ENCODE measurements at places on chromosomes 6 and 20. TPM values are rescaled to one million over a fixed set of nuclear protein-coding genes. Genes with fewer than 3 reads are reported as not detected.

DNA sequence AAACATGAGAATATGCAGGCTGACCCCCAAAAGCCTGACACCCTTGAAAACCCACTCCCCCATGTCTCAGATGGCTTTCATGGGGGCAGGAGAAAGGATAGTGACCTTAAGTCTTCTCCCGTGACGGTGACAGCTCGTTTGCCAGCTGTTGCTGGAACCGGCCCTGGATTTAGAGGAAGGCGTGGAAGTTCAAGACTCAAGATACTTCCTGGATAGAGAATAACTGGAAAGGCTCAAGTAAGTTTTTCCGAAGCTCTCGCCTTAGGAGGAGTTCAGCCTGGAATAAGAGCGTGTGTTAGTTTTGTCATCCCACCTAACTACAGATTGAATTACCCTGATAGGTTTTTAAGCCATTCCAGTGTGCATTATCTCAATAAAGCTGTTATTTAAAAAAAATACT lies 11.6 kb upstream of the MTG2 start:
- no peak for DNase-seq
- H3K4me1 ChIP-seq: no peaks in the 10 kb centered on the region
- no peak overlapping the region for H3K27ac ChIP-seq
- no peaks in the 10 kb centered on the region for H3K27me3 ChIP-seq
- H3K36me3 ChIP-seq: no peaks in the 10 kb centered on the region

DNA sequence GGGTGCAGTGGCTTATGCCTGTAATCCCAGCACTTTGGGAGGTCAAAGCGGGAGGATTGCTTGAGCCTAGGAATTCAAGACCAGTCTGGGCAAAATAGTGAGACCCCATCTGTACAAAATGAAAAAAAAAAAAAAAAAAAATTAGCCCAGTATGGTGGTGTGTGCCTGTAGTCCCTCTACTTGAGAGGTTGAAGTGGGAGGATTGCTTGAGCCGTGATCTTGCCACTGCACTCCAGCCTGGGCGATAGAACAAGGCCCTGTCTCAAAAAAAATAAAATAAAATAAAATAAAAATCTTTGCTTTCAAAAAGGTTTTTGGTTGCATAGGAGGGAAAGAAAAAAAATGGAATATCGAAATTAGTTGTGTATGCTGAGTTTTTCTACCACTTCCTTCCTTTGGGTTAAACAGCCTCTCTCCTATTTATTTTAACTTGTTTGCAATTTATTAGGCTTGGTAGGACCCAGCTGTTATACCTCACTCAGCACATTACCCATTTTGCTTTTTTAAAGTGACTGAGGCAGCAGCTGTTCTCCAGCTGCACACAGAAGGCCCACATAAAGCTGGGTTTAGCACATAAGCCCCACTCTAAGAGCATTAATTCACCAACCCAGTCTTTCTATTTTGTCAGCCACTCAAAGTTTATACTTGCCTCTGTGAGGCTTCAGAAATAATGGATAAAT lies 152.3 kb downstream of the ZFAND3 start:
- peaks cover 9% of the 10 kb centered on the region for H3K4me1 ChIP-seq
- H3K27me3 ChIP-seq: no peaks in the 10 kb centered on the region
- H3K4me3 ChIP-seq: no peak overlapping the region
- no peaks in the 10 kb centered on the region for H3K36me3 ChIP-seq

DNA sequence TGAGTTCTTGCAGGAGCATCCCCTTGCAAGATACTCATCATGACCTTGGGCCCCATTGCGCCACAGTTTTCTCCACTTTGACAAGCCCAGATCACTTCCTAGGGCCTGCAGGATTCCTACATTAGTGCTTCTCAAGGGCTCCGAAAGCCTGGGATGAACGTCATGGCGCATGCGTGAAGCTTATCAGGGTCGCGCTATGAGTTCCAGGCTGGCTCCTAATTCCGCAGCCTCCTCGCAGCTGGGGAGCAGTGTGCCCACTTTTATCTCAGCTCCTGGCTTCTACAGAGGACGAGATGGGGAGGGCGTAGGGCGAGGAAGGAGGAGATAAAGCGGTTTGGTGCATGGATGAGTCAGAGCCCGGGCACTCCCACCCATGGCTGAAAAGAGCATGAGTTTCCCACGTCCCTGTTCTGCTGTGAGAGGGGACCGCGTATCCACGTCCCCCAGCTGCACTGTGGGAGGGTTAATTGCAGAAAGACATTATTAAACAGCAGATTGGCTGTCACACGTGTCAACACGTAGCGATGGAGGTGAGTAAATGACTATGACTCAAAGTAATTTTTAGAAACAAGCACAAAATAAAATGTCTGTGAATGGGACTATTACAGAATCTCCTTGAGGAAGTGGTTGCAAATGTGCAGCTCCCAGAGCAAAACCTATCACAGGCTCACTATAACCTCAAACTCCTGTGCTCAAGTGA lies 72.9 kb upstream of the DSP start:
- H3K27ac ChIP-seq: no peak overlapping the region
- no peaks in the 10 kb centered on the region for H3K27me3 ChIP-seq
- no peak overlapping the region for H3K4me3 ChIP-seq

Gene OOEP
- total RNA-seq: not detected

GRCh38 chr20:44166008-44166407 lies 21.0 kb downstream of the JPH2 start:
- H3K27me3 ChIP-seq: no peaks in the 10 kb centered on the region
- H3K4me3 ChIP-seq: no peak overlapping the region
- no peaks in the 10 kb centered on the region for H3K36me3 ChIP-seq
- no peaks in the 10 kb centered on the region for H3K4me1 ChIP-seq

DNA sequence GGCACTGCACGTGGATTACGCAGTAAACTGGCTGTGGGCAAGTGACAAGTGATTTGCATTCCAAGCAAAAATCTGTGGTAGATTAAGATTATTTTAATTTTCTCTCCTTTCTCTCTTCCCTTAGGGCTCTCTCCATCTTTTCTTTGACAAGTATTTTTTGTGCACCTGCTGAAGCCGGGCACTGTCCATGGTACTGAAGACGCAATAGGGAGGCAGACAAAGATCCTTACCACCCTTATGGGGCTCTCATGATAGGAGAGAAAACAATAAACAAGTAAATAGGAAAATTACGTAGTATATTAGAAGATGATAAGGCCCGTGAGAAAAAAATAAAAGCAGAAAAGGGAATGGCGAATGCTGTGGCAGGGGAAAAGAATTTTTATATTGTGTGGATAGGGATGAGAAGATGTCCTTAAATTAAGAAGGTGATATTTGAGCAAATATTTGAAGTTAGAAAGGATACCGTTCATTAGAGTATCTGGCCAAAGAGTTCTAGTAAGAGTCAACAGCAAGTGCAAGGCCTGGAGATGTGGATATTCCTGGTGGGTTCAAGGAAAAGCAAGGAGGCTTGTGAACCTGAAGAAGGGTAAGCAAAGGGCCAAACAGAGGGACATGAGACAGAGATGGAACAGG lies 146.0 kb downstream of the LAMP5 start:
- H3K27ac ChIP-seq: no peak overlapping the region
- no peaks in the 10 kb centered on the region for H3K36me3 ChIP-seq
- no peaks in the 10 kb centered on the region for H3K27me3 ChIP-seq
- no peak overlapping the region for H3K4me3 ChIP-seq
- H3K4me1 ChIP-seq: no peaks in the 10 kb centered on the region

Gene BTNL2
- total RNA-seq: 3.6 TPM

Gene ARG1
- not detected for total RNA-seq

Data from Peyer's patch (tissue), 4 donors.